GM18507 (cell line): ENCODE measurements at places on chromosomes 16 and 17.
A peak's percentile ranks its signal among the peaks of the same experiment; 100 is the strongest.

- DNase-seq = no peak
Measured at GRCh38 chr17:17824119-17824782, 12.5 kb downstream of the SREBF1 start.

DNA sequence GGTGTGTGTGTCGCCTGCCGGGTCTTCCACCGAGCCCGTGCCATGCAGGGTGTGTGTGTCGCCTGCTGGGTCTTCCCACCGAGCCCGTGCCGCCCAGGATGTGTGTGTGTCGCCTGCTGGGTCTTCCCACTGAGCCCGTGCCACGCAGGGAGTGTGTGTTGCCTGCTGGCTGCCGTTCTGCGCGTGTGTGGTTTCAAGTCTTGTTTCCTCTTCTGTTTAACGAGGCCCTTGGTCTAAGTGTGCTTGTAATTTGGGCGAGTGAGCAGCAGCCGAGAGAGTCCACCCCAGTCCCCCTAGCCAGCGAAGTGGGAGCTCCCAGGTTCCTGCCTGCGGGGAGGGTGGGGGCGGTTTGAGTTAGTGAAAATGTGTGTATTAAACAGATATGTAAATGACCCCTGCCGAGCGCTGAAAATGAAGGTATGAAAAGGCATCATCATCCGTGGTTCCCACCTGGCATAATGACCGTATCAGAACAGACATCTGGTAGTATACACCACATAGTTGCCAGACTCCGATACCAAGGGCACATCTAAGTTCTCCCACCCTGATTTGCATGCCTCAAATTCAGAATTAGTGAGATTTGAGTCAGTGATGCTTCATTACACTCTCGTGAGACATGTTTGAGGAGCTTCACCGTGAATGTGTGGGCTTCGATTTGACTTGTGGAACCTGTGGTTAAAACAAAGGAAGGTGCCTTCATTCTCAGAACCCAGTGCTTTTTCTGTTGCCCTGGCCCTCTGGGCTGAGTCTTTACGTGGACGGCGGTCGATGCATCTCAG is 114.5 kb upstream of the CHMP6 start:
- peak; percentile 76 for DNase-seq

DNA sequence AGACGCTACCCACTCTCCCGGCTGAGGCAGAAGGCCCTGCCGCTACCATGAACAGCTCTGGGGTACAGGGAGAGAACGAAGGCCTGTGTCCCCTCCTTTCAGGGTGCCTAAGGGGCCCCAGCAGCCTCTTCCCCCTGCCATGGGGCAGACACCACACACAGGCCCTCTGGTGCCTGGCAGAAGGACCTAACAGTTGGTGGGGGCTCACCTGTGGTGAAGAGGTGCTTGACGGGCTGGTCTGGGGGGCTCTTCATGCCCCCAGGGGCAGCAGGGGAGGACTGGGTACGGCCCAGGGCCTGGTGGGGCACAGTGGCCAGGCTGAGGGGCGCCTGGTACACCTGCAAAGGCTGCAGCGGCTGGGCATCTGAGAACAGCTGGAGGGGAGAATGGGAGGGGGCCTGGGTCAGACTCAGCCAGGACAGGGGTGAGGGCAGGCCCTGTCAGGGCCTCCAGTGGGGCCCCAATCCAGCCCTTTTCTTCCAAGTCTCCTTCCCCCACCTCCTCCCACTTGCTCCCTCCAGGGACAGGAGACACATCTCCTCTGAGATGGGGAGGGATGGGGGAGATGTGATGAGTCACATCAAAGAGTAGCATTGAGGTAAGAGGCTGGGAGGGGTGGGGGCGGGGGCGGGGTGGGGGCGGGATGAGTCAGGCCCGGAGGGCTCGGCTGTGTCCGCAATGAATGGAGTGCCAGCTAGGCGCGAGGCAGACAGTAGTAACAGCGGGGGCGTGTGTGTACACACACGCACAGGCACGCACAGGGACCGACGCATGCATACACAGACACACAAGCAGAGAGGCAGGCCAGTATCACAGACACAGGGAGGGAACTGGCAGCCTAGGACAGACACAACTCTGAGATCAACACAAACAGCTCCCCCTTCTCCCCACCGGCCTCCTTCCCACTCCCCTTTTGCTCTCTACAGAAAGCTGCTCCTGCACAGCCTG is 16.1 kb downstream of the G6PC3 start:
- DNase-seq = no peak

DNA sequence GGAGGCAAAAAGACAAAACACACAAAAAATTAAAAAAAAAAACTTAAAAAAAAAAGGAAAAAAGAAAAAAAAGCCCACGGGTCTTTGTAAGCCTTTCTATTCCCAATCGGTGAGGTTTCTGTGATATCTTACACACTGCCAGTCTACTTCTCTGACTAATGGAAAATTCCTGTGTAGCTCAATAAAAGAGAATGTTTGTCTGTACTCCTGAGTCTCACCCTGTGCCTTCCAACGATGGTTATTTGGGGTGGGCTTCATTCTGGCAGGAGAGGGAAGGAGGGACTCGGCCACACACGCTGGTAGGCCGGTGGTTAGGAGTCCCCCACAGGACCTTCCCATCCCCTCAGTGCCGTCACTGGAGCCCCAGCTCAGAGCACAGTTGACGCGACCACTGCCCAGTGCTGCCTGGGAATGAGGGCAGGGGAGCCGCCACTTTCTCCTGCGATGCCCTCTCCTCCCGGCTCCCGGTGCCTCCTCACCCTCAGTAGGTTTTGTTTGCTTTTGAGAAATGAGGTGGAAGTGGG is 68.0 kb downstream of the AMFR start:
- no peak for DNase-seq

DNA sequence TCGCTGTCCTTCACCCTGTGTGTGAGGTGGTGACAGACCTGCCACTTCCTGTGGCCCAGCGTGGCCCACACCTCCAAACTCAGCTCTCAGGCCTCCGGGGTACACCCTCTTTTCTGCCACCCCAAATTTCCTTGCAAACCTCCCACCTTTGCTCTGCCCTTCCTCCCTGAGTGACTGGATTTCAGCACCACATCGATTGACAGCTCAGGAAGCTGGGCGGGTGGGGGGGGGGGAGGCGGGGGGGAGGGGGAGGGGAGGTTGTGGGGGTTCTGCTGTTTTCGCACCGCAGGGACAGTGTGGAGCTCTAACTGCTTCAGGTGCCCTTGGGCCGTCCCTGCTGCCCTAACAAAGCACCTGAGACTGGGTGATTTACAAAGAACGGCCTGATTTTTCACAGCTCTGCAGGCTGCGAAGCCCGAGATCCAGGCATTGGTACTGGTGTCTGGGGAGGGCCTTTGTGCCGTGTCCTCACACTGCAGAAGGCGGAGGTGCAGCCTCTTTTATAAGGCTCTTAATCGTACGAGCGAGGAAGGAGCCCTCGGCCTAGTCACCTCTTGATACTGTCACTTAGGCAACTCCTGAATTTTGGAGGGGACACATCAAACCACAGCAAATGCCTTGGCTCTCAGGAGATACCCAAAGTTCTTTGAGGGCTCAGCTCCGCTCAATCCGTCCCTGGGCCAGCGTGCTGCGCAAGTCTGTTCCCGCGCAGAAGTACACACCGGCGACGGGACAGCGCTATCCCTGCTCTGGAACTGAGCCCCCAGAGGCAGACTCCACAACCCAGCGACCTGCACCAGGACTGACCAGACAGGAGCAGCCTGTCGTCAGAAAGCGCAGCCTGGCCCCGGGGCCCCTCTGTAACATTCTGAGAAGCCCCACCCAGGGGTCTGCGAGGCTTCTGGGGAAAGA is 3.6 kb downstream of the NDUFAF8 start:
- no peak for DNase-seq

DNA sequence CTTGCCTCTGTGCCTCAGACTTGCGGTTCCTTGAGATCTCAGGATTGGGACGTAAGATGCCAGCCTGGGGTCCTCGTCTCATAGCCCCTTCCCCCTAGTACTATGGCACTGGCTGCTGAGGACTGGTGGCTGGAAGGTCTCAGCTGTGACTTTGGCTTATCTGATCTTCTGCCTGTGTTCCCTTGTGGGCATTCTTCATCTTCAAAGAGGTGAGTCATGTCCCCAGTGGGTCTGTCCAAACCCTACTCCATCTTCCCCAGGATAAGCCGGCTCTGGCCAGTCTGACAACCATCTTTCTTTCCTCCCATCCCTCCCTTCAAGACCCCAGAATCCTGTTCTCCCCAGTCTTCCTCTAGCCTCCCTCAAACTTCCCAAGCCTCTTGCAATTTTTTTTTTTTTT is 3.6 kb downstream of the CD19 start:
- DNase-seq = no peak

- DNase-seq = no peak
Measured at GRCh38 chr16:3157229-3158025, 22.6 kb downstream of the ZNF213 start.

- DNase-seq = no peak
Measured at GRCh38 chr16:56354746-56355145, 70.6 kb downstream of the AMFR start.

GRCh38 chr17:30336369-30337171 is 2.7 kb upstream of the TMIGD1 start:
- no peak for DNase-seq

- DNase-seq = no peak
Measured at GRCh38 chr17:30995347-30995746, 24.5 kb downstream of the RNF135 start.

DNA sequence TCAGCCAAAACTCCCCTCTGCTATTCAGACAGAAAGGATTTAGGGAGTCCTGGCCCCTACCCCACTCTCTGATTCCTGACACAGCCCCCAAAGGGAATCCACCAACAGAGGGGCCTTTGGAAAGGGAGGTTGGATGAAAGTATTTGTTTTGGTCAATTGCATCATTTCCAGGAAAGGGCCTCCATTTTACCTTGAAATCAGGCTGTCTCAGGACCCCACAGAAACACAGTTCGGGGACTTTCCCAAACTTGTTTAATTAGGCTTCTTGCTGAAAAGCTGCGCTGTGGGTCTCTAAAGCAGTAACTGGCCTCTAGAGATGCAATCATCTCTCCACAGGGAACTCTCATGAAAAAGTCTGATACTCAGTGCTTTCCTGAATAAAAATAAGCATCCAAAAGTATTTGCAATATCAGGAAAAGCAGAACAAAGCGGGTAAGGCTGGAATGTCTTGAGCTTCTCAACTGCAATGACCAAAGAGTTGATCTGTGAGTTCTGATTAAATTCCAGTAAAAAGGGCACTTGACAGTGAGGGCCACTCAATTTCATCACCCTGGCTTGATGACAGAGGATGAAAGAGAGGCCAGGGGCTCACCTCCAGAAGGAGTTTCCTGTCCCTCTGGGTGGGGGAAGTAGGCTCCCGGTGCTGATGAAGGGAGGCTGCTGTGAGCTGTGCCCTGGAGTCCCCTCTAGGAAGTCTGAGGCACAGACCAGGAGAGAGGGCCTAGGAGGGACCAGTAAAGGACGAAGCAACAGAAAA is 36.3 kb downstream of the LYRM9 start:
- DNase-seq = no peak

GRCh38 chr16:1066584-1067172 is 5.9 kb upstream of the SSTR5 start:
- no peak for DNase-seq

DNA sequence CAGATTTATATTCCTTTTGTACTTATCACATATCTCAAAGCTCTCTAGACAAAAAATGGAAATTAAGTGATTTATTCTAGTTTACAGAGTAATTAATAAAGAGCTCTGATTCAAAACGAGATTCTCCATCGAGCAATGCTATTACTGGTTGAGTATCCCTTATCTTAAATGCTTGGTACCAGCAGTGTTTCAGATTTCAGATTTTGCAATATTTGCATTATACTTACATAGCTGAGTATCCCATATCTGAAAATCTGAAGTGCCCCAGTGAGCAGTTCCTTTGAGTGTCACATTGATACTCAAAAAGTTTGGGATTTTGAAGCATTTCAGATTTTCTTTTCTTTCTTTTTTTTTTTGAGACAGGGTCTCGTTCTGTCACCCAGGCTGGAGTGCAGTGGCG is 57.4 kb upstream of the STAC2 start:
- no peak for DNase-seq

- DNase-seq = no peak
Measured at GRCh38 chr16:7303660-7304200, 28.9 kb upstream of the RBFOX1 start.

- no peak for DNase-seq
Measured at GRCh38 chr17:4010754-4011153, 46.5 kb upstream of the ATP2A3 start.

DNA sequence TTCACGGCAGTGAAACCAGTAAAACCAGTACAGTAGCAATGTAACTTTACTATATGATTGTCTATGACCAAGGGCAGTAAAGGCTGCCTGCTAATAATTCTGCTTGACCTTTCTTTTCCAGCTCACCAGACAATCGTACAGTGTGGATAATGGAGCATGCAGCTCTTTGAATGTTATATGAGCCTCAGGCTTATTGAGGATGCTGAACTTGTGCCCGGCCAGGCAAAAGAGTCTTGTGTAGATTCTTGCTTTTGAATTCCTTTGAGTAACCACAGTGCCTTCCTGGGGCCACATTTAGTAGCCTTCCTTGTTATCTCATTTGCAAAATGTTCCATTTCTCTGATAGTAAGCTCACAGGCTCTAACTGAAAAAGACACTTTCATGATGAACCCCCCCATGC is 131.8 kb downstream of the CDH11 start:
- DNase-seq = no peak

DNA sequence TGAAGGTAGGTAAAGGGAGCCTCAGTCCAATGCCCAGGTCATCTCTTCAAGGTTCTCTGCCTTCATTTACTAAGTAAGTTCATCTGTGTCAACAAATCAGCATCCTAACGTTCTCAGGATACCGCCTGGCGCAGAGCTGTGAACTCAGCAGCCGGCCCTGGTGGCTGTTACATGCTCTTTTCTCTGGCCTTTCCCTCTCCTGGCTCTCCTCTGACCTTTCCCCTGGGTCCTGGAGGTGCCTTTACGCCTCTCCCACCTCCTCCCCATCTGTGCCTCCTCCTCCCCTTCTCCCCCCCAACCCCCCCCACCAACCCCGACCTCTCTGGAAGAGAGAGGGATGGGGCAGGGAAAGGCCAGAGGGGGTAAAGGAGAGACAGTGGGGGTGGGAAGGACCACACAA is 19.5 kb downstream of the COTL1 start:
- no peak for DNase-seq

- DNase-seq = no peak
Measured at GRCh38 chr16:49581630-49582298, 208.2 kb downstream of the C16orf78 start.

DNA sequence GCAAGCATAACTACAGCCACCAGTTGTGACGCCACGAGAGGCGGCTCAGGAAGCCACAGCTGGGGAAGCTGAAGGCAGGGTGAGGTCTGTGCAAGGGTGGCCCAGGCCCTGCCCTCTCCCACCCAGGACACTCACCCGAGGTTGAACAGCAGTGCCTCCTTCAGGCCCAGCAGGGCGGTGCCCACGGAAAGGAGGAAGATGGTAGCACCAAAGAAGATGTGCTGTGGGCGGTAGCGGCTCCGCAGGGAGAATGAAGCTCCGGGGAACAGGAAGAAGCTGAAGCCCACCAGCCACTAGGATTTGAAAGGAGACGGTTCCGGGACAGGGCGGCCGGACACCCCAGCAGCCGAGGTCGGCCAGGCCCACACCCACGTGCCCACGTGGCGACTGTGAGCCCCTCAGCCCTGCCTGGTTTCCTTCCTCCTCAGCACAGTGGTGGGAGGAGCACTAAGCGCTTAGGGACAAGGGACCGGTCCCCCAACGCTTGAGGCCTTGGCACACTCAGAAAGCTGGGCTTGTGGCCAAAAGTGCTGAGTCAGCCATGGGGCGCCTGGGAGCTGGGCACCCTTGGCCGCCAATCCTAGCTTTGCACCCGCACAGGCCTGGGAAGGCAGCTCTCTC is 11.0 kb downstream of the CYB561 start:
- no peak for DNase-seq
